ENCODE measurements at places on chromosomes 16 and 17.
A peak's percentile ranks its signal among the peaks of the same experiment; 100 is the strongest.

- no peak for DNase-seq
Observed at GRCh38 chr16:86150641-86151238, 251.8 kb downstream of the IRF8 start.

DNA sequence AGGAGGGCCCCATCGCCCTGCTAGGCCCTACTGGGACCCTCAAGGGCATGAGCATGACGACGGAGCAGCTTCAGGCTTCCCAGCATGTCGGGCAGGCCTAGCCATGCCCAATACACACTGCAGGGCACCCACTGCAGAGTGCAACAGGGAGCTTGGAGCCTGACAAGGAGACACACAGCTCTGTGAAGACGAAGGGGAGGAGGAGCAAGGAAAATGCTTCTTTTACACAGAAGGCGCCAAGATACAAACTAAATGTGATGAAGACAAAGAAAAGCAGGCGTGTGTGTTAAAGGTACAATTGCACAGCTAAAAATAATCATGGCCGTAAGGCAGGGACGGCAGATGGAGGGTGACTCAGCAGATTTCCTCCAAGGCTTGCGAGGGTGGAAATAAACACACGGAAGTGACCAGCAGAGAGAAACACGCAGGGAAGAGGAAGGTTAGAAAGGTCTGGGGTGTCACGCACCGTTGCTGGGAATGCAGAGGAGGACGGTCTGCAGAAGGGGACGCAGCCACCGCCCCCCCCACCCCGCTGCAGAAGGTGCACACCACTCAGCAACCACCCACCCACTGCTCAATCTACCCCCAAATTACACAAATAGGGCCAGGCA, 108.5 kb downstream of the ZNF778 start:
- peak; percentile 64 for DNase-seq

DNA sequence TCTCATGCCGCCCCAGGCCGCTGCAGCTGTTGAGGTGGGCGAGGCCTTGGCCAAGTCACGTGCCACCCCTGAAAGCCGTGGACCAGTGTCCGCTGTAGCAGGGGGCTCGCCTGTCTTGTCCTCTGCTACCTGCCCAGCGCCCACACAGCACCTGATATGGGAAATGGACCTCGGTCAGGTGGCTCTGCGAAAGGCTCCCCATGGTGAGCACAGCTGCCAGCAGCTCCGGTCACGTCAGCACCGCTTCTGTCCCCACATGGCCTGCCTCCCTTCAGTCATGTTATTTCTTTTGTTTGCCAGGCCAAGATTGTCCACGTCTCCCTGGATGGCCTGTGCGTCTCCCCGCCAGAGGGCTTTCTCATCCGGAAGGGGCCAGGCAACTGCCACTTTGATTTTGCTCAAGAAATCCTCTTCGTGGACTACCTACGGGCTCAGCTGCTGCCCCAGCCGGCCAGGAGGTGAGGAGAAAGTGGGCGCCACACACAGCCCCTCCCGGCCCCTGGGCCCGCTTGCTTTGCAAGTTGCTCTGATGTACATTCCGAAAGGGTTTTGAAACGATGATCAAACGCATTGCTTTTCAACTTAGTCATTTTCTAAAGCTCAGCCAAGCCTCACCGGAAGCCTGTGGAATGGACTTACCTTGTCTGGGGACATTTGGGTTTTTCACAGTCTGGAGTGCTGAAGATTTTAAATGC, 219.8 kb downstream of the KATNIP start:
- DNase-seq, result no peak

DNA sequence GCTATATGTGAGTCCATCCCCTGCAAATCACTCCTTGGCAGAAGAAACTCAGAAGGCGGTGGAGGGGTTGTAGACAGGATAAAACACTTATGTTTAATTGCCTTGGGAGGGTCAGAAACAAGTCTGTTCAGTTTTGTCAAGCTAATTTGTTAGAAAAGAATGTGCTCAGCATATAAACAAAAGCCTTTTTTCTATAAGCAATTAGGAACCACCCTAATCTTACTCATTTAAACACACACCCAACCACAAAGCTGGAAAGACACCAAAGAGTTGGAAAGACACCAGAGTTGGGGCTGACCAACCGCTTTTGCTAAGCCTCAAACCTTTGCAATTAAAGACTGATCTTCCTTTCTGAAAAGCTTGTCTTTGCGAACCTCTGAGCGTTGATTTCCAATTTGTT, 439.2 kb upstream of the ERCC4 start:
- no peak for DNase-seq

DNA sequence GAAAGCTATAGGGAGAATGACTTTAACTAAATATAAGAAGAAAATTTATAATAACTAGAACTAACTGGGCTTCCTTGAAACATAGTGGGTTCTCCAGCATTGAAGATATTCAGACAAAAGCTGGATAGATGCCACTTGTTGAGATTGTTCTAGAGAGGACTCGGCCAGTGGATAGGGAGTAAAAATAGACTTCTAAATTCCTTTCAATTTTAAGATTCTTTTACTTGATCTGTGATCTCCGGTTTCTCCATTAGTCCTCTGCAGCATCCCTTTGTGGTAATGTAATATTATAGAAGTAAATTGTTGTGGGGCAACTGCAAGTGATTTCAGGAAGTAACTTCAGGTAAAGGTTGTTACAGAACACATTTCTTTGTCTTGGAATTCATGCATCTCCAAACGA, 10.3 kb upstream of the RARA start:
- DNase-seq, result no peak

GRCh38 chr17:7857713-7858521, at the start of gene CYB5D1:
Gene CYB5D1 (plus strand): TSS chr17:7858003. CDS start chr17:7858135, 132 bp downstream.
- DNase-seq, result peak; percentile 99

DNA sequence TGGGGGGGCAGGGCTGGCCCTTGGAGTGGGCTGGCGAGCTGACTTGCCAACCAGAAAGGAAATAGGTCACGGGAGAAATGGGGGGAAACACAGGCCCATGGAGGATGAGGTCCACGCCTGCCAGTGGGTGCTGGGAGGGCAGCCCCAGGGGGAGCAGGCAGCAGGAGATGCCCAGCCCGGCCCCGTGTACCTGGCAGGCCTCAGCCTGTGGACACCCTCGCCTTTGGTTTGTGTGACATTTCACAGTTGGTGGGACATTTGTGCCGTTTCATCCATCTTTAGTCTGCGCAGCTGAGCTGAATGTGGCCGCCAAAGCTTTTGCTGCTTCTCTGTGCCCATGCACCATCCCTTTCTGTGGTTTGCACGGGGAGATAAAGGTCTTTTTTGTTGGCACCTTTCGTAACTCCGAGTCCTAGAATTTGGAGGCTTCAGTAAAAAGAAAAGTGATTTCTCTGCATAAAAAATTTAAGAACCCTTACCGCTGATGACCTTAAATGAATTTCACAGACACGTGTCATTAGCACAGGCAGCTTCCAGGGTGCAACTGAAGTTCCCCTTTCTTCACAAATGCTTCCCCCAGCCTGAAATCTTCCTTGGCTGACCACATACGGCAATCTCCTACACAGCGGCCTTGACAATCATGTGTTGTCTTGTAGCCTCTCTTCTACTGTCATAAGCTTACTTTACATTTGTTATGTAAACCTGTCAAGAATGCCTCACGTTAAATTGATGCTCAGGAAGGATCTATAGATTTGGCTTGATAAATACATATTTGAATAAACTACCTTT, 193.6 kb downstream of the RPTOR start:
- no peak for DNase-seq

GRCh38 chr17:17525311-17525710, 29.1 kb upstream of the RASD1 start:
- no peak for DNase-seq

GRCh38 chr17:72565006-72565405, 444.2 kb downstream of the SOX9 start:
- no peak for DNase-seq

GRCh38 chr17:35559495-35560210, 966 bp downstream of the SLFN14 start:
- no peak for DNase-seq

DNA sequence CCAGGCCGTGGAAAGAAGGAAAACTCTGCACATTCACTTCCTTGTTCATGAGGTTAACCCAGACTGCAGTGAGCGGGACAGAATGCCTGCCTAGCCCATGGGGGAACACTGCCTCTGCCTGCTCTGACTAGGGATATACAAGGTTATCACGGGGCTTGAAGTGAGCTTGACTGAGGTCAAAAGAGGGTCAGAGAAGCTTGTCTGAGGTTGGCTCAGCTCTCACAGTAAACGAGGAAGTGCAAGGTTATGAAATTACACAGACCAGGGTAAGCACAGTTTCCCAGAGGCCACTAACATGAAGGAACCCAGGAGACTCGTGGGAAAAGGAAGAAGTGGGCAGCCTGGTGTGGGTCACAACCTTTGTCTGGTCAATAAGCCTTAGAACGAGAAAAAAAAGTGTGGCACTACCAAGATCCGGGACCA, 28.7 kb downstream of the HIC1 start:
- no peak for DNase-seq

DNA sequence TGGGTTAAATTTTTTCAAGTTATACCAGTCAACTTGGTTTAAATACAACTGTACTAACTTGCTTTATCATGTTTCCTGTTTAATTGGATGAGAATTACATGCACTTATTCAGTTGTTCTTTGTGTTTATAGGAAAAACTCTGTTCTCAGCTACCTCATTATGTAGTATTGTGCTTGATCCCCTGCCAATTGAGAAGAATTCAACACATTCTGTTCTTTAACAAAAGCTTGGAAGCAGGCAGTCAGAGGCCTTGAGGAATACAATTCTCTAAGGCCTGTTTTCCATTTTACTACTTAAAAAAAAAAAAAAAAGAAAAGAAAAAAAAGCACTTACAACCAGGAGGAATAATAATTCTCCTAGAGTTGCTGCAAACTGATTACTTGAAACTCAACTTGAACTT, 60.6 kb upstream of the CMIP start:
- no peak for DNase-seq

GRCh38 chr16:10343124-10343760, 42.6 kb upstream of the ATF7IP2 start:
- peak; percentile 9 for DNase-seq

DNA sequence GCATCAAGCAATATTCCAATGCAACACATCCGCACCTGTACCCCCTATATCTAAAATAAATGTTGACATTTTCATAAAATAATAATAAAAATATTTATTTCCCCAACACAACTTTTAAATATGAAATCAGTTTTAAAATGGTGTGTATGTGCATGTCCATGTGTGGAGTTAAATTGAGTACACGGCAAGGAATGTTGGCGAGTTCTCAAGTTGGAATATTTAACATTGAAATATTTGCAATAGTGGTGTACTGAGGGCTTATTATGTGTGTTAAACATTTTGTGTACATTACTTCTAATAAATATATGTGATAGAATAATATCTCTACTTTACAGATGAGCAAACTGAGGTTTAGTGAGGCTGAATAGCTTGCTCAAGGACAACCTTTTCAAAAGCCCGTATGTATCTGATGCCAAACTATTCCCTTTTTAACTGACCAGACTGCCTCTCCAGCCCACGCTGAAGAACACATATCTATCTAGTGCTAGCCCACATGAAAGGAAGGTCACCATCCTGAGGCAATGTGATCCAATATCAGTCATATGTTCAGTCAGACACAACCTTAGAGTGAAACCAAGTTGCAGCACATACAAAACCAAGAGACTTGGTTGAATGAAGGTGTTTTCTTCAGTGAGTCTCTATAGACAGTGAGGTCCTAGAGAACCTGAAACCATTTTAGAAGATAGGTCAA, 192.2 kb upstream of the CDH11 start:
- DNase-seq, result no peak

DNA sequence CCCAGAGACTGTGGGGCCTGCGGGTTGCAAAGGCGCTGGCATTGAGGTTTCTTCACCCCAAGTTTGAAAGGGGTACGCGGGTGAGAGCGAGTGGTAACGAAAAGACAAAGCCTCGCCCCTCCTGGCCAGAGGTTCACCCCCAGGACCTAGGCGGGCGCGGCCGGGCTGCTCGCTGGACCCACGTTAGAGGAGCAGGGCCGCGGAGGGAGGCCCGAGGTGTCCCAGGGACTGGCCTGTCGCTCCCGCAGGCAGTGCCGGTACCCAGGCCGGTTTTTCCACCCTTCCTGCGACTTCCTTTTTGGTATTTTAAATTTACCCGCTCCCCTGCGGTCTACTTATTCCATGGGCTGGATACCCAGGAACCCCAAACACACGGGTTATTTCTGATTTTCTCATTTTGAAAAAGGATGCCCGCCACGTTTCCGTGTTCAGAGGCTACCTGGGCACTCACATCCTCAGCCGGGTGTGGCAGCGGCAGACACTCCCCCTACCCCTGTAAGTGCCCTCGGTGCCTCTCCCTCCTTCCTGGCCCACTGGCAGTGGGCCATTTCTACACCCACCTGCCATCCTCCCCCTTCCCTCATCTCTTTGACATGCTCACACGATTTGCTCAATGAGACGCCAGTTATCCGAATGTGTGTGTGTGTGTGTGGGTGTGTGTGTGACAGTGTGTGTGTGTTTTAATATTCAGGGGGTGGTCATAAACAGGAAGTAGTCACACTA, 1.6 kb upstream of the FOXL1 start:
- no peak for DNase-seq

- DNase-seq, result no peak
Observed at GRCh38 chr17:57696050-57696449, 49.0 kb downstream of the CCDC182 start.

DNA sequence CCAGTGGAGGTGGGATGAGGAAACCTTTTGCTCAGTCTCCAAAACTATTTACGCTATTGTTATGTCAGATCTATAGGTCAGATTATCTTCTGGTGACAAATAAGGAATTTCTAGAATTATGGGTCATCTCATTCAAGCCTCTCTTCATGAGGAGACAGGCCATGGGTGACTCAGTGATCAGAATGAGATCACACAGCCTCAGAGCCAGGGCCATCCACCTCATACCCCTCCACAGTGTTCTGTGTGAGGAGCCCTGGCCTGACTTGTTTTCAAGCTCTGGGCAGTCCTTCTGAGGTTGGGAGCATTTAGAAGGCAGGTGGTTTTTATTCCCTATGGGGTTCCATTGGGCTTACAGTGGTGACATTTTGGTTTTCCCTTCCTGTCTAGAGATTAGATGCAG, 26.5 kb downstream of the YPEL2 start:
- DNase-seq, result no peak

- peak; percentile 69 for DNase-seq
Observed at GRCh38 chr17:51585514-51586104, 325.3 kb downstream of the UTP18 start.

DNA sequence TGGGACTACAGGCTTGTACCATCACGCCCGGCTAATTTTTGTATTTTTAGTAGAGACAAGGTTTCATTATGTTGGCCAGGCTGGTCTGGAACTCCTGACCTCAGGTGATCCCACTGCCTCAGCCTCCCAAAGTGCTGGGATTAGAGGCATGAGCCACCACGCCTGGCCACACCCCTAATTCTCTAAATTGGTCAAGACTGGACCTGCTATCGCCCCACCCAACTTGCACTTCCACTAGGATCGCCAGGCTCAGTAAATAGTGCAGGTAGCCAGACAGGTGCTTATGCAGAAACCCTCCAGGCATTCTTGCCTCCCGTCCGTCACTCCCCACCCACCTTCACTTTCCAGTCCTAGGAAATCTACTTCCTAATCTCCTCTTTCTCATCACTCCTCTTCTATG, 481.4 kb upstream of the EEF2KMT start:
- no peak for DNase-seq

- DNase-seq, result no peak
Observed at GRCh38 chr17:52378860-52379259, 220.3 kb upstream of the CA10 start.

All from NCI-H82 (cell line).